Right renal pelvis (tissue), 4 donors: ENCODE measurements at places on chromosomes 1 and 21. TPM values are rescaled to one million over a fixed set of nuclear protein-coding genes. Genes with fewer than 3 reads are reported as not detected.

The OLFML2B gene
- polyA plus RNA-seq = 15.1 TPM

The TNFSF4 gene
- 2.0 TPM for polyA plus RNA-seq

- no peak for DNase-seq
These were observed 63.6 kb downstream of the RHBG start for GRCh38 chr1:156432669-156433018.

DNA sequence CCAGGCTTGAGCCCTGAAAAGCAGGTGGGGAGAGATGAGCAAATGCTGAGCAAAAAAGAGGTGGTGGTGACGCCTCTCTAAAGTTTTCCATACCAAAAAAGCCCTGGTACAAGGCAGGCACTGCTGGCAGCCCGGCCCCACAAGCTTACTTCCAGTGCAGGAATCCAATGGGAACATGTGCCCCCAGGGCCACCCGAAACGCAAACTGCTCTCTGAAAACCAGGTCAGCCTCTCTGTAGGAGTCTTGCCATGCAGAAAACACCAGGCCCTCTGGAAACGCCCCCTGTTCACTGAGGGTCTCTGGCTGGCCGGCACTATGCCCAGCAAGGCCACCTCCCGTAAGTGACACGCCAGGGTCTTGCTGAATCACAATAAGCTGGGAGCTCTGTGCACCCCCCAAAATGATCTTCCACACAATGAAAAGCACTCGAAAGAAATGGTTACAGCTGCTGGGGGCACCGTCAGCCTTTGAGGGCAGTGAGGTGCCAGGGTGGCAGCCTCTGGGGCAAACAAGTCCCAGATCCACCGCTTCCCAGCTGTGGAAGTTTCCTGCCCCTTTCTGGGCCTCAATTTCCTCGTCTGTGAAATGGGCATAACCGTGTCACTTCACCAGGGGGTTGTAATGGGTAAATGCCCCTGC is 170.5 kb downstream of the TOMM20 start:
- DNase-seq = no peak

- DNase-seq = no peak
These were observed 15.6 kb downstream of the BACE2 start for GRCh38 chr21:41183575-41183974.
